ENCODE measurements at places on chromosomes 6 and 20. TPM values are rescaled to one million over a fixed set of nuclear protein-coding genes. Genes with fewer than 3 reads are reported as not detected.

DNA sequence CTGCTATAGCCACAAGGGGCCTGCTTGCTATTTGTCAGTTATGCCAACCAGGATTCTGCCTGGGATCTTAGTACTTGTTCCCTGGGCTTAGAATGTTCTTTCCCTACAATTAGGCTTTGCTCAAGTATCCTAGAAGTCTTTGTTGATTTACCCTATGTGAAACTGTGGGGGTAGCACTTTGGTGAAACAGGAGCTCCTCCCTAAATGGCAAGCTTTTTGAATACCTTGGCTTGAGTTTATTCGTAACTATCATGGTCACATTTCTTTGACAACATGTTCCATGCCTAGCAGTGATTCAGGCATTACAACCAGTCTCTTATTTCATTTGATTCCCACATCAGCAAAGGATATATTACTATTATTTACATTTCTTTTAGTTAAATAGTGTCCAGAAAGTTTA, 21.2 kb downstream of the AFDN start:
- no peak for DNase-seq

DNA sequence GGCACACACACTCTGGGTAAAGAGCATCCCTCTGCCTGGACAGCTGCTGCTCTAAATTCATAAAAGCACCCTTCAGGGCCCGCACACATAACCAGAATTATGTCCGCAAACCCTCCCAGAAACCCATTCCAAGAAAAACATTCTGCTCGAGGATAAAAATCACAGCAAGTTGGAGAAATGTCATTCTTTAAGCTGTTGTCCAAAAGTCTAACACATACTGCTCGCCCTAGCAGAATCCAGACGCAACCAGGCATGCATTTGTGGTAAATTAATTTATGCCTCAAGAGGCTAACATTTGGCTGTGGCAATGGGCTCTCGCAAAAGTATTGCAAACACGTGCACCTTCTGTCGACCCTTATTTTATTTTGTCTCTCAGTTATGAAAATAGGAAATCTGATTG, 116.1 kb upstream of the INSM1 start:
- no peak for DNase-seq

DNA sequence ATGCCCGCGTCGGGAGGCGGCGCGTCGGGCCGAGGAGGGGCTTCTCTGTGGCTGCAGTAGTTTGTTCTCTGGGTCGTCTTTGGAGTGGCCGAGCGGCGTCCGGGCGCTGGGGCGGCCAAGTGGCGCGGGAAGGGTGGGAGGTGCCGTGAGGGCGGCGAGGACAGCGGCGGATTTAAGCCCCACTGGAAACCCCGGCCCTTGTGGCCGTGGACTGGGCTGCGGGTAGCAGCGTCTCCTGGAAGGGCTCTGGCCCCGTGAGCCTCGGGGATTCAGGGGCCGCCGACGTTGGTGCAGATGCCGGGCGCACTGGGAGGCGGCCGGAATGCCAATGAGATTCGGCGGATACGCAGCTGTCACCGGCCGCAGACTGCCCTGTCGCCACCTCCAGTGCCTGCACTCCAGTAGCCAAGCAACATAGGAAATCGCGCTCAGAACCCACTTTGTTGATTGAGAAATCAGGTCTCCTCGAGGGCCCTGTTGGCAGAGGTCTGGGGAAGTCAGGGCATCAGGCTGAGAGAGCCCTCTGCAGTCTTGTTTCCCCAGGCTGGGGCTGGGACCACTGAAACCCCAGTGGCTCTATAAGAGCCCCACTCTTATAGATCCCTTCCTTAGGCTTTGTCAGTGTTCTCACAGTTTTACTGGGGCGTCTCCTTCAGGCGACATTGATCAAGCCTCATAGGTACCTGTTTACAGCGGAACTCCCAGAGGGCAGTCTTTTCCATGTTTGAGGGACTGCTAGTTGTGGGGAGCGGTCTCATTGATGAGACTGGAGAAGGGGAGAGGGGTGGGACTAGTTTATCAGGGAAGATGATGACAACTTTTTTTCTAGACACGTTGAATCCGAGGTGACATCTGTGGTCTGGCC, 642 bp downstream of the GZF1 start:
- no peak for DNase-seq

DNA sequence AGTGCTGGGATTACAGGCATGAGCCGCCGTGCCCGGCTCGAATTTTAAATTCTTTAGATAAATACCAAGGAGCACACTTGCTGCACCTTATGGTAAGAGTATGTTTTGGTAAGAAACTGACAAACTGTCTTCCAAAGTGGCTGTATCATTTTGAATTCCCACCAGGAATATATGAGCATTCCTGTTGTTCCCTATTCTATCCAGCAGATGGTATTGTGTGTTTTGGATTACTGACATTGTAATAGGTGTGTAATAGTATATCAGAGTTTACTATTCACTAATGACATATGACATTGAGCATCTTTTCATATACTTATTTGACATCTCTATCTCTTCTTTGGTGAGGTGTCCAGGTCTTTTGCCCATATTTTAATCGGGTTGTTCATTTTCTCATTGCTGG, 40.5 kb downstream of the TGM6 start:
- no peak for DNase-seq

DNA sequence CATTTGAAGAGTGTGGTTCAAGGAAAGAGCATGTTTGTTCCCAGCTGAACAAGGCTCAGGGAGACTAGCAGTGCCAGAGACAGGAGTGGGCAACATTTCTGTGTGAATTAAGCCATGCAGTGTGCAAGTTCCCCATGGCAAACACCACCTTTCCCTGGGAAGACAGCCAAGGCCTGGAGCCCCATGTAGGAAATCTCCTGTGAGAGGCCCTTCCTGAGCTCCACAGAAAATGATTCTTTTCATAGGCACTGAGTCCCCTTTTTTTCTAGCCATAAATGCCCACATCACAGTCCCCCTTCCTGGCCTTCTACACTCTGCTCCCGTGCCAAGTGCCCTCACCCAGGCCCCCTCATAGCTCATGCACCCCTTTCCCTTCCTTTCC, 11.8 kb upstream of the TRAM2 start:
- DNase-seq, result no peak

DNA sequence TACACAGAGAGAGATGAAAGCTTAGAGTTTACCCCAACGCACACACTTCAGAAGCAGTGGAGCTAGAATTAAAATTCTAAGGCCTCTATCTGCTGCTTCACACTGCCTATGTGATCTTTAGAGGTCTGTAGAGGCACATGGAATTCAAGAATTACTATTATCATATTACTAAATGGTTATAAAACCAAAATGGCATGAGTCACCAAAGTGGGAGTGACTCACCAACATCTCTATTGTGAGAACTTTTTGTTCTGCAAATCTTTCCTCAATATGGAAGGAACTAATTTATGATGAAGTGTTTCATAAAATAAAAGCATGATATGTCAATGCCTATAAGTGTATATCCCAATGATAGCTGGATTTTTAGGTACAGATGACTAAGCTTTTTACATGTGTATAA, 28.5 kb upstream of the TMEM244 start:
- no peak for DNase-seq

- DNase-seq, result no peak
Observed at GRCh38 chr6:44272999-44273566, 2.8 kb downstream of the TMEM151B start.

The FBXL4 gene
- 18.3 TPM for total RNA-seq

The ISM1 gene
- total RNA-seq, result 20.4 TPM
